ENCODE measurements at places on chromosomes 12 and 14.

GRCh38 chr12:76176940-76177339 lies 92.5 kb upstream of the NAP1L1 start:
- DNase-seq = no peak

DNA sequence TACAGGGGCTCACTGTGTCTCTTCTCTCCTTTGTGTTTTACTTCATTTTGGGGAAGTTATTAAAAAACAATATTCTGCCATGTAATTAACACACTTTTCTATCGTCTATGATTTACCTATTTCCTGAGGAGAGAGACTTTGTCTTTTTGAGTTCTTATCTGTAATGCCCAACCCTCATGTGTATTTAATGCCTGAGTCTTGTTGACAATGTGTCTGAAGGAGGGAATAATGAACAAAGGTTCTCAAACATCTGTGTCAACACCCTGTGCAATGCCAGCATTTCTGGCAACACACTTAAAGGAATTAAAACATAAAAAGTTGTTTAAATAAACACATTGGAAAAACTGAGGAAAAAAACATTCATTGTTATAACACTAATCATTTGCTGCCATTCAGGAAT lies 147.1 kb downstream of the SLC15A5 start:
- DNase-seq = no peak

DNA sequence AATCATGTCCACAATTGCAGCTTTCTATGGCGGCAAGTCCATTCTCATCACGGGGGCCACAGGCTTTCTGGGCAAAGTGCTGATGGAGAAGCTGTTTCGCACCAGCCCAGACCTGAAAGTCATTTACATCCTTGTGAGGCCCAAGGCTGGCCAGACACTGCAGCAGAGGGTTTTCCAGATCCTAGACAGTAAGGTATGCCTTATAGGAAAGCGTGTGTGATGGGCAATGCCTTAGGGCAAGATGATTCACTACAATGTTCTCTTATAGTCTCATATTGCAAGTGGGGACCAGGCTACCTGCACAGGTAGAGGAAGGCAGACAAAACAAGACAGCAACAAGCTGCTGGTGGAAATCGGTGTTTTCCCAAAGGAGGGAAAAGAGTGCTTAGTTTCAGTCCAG lies 110.5 kb downstream of the ERGIC2 start:
- DNase-seq = no peak

DNA sequence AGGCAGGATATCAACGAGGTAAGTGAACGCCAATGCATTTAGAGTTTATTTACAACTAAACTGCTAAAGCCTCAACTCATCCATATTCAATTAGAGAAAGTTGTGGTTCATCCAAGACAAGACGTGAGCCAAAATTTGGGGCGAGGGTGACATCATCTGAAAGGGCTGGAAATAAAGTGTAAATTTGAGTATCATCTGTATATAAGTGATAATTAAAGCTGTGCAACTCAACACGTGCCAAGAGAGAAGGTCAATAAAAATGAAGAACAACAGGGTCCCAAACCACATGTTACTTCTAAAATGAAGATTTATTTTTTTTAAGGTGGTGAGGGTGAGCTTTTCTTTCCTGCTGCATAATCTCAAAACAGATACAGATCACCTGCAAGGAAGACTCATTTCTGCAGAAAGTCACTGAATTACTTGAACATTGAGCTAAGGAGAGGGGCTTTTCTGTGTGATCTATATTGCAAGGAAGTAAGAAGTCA lies 203.6 kb downstream of the EFCAB11 start:
- DNase-seq = peak; percentile 60

GRCh38 chr14:72634691-72635616 lies 258.9 kb downstream of the DPF3 start:
- DNase-seq = no peak

DNA sequence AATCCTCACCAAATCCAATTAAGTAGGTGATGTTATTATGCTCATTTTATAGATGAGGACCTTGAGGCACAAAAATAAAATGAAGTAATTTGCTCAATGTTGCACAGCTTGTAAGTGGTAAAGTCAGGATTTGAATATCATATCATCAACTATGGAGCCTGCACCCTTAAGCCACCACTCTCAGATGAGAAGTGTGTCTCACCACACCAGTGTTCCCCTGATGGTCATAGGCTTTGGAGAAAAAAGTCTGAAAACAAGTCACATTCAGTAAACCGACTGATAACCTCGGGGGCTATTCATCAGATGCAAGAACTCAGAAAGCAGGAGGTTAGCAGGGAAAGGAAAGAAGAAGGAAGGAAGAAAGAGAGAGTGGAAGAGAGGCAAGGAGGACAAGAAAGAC lies 2.8 kb downstream of the TSHR start:
- DNase-seq = no peak

- DNase-seq = no peak
These were observed 236.6 kb downstream of the C12orf75 start for GRCh38 chr12:105567061-105567460.

DNA sequence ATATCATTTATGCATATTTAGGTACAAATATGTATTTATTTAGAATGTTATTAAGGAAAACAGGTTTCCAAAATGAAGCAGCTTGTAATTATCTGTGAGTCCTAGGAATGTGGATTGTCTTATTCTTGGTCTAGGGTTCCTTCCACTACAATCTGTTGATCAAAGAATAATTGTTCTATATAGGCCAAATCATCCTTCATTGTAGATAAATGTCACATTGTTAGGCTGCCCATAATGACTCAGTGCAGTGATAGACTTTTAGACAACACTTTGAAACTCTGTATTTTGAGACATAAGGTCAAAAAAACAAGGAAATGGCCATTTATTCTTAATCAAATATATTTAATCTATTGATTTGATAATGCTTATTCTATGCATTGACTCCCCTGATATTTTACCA lies 283.0 kb downstream of the ACSS3 start:
- DNase-seq = no peak

- no peak for DNase-seq
These were observed 9.8 kb downstream of the FIGNL2 start for GRCh38 chr12:51838762-51839161.

DNA sequence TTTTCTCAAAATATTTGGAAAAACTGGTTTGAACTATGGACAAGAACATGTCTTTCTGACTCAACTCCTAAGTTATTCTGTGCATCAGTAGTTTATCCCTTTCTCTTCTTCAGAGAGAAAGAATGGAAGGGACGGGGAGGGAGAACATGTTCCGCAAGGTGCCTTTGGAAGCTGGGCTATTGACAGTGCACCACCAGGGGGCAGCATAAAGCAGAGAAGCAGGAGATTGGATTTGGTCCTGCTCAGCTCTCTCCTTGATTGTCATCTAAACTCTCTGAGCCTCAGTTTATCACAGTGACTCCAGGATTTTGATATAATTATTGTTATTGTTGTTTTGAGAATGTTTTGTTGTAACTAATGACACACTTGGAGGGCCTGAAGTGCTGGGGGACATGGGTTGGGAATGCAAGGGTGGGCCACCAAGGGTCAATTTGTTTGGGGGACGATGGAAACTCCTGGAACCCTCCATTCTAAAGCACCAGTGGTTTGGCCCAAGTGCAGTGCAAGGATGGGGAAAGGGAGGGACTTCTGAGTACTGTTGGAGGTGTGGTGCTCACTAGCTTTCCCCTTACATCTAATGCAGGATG lies 45.3 kb upstream of the ANO6 start:
- DNase-seq = peak; percentile 94

- DNase-seq = no peak
These were observed 49.0 kb downstream of the GALNT9 start for GRCh38 chr12:132280406-132280805.

GRCh38 chr12:34340534-34341361 lies 318.5 kb downstream of the ALG10 start:
- DNase-seq = no peak

GRCh38 chr12:91704446-91704845 lies 441.2 kb downstream of the BTG1 start:
- DNase-seq = no peak

- DNase-seq = no peak
These were observed 1005.5 kb downstream of the VRK1 start for GRCh38 chr14:97802430-97803373.

- DNase-seq = peak; percentile 90
These were observed at the start of gene KDM5A for GRCh38 chr12:389142-390096. TSS of gene KDM5A (minus strand) at chr12:389320. CDS start at chr12:389091, 229 bp downstream.

- no peak for DNase-seq
These were observed 471.2 kb downstream of the DIO2 start for GRCh38 chr14:79740066-79740601.

GRCh38 chr12:79294590-79294989 lies 396.2 kb downstream of the PAWR start:
- DNase-seq = no peak

DNA sequence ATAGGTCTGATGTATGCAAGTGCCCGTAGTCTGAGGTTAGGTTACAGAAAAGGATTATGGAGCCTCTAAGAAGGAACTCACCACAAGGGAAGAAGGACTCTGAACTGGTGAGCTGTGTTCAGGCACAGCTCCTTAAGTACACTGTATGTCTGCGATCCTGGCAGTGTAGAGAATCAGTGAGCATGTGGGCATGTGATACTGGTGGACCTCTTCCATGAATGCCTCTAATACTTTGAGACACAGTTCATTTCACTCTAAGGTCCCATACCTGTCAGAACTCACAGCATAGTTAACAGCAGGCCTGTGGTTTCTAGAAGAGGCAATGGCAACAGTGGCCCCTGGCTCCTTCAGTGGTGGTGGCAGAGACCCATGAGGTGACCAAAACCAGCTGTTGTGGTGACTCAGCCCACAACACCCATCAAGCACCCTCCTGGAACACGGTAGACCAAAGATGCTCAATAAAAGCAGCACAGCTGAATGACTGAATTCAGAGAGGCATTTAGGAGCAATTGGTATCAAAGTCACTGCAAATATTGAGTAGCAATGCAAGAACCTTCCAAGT lies 6.9 kb upstream of the OR6J1 start:
- no peak for DNase-seq

- DNase-seq = no peak
These were observed 91.1 kb downstream of the PLXNC1 start for GRCh38 chr12:94239332-94239993.

DNA sequence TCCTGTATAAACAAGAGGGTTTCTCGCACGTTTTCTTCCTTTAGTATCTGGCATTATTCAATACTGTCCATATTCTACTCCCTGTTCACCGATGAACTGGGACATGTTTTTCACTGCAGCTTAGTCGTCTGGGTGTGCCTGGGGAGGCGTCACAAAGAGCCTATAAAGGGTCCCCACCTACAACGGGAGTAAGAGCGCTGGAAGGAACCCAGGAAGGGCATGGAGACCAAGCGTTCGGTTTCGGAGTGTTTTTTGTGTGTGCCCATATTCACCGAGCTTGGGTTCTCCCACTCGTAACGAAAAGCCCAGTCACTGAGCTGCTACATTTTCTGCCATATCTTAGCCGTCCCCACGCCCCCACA lies 592 bp upstream of the USP15 start:
- no peak for DNase-seq

- DNase-seq = peak; percentile 43
These were observed 596 bp upstream of the ZBTB39 start for GRCh38 chr12:57006809-57007475.

DNA sequence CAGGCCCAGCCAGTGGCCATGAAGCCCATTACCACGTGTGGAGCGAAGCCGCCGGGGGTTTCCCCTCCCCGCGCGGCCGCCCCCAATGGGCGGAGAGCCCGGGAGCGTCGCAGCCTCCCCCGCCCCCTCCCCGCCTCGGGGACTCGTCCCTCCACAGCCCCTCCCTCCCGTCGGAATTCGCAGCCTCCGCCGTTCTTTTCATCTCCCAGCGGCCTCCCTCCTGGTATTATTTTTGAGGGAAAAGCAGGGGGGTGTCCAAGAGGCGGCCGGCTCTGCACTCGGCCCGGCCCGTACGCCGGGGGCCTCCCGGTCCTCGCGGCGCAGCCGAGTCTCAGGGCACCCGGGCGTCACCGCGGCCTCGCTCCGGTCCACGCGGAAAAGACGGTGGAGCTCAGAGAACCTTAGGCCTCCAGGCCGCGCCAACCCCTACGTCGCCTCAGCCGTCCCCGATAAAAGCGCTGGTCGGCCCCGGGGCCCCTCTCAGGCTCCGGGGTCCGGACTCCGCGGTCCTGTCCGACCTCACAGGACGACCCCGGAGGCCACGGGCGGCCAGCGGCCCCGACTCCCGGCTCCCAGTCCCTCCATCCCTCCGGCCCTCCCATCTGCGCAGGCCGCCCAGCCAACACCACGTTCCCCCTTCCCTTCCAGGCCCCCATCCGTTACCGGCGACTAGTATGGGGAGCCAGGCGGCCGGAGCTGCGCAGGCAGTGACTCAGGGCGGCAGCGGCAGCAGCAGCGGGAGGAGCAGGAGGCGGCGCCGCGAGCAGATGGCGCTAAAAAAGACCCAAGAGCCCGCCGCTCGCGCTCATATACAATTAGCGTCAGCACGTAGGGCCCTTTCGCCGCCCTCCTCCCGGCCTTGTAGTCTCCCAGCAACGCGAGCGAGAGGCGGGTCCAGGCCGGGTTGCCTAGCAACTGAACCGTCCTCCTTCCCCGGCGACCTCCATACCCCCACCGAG lies at the start of gene NAP1L1:
TSS of gene NAP1L1 (minus strand) at position 782 of the 959 bp plus-strand sequence. CDS start 10,466 bp downstream, outside the sequence.
- DNase-seq = peak; percentile 98

GRCh38 chr14:24613747-24614146 lies 4.3 kb upstream of the GZMH start:
- DNase-seq = no peak

- DNase-seq = no peak
These were observed 9.8 kb downstream of the RARG start for GRCh38 chr12:53222170-53222721.

GRCh38 chr14:100807496-100807895 lies 18.4 kb upstream of the MEG3 start:
- no peak for DNase-seq

GRCh38 chr12:67193704-67194103 lies 75.5 kb upstream of the CAND1 start:
- DNase-seq = peak; percentile 33

- DNase-seq = no peak
These were observed 80.8 kb upstream of the ACTN1 start for GRCh38 chr14:69059658-69060623.

GRCh38 chr12:91226951-91227350 lies 44.3 kb upstream of the DCN start:
- no peak for DNase-seq

- DNase-seq = no peak
These were observed 9.2 kb upstream of the GPX2 start for GRCh38 chr14:64951724-64952123.

- DNase-seq = no peak
These were observed 42.5 kb downstream of the SLC2A13 start for GRCh38 chr12:40063414-40063813.

- no peak for DNase-seq
These were observed 986 bp downstream of the KRT77 start for GRCh38 chr12:52702338-52702737.

DNA sequence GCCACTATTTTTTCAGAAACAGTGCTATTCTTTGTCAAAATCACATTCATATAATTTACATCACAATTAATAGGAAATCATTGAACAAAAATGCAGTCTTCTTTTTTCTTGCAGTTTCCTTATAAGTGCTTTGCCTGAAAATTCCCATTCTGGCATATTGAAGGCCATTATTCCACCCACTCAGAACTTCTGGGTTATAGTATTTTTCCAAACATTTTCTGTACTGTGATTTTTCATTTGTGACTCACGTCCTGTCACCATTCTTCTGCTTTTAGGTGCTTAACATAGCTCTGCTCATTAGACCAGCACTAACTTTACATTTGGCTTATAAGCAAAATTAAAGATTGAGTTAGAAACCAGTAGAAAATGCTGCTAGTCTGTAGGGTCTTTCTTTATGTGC lies 241.0 kb upstream of the NPAS3 start:
- DNase-seq = no peak

- DNase-seq = peak; percentile 20
These were observed 3.8 kb downstream of the POMT2 start for GRCh38 chr14:77316872-77317301.

- DNase-seq = no peak
These were observed 128.5 kb downstream of the HMGA2 start for GRCh38 chr12:65952737-65953209.

Data from stimulated activated CD8-positive, alpha-beta memory T cell treated with anti-CD3 and anti-CD28 coated beads, Interleukin-4, amount 100 ng/mL, for 48 hours (primary cell).